Right ventricle myocardium superior (tissue), 1 donor: ENCODE measurements at places on chromosomes 2 and 18.

GRCh38 chr18:9915291-9916076, 1.7 kb downstream of the VAPA start:
- DNase-seq = no peak

- DNase-seq = no peak
Observed at GRCh38 chr2:54803783-54804751, 80.6 kb downstream of the EML6 start.

GRCh38 chr2:88540346-88540745, 86.9 kb downstream of the EIF2AK3 start:
- DNase-seq = no peak

DNA sequence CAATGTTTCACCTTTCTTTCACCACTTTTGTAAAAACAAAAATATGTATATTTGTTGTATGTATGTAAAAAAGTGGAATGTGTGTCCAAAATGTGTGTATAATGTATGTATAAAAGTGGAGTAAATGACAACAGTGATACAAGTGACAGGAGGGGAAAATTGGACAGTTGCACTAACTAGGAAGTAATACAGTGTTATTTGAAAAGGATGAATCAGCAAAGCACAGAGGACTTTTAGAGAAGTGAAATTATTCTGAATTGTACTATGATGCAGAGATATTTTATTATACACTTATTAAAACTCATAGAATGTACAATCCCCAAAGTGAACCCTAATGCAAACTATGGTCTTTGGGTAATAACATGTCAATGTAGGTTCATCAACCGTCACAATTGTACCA, 331.3 kb upstream of the CNTNAP5 start:
- no peak for DNase-seq

GRCh38 chr18:805755-806110, 6.3 kb downstream of the YES1 start:
- DNase-seq = no peak

GRCh38 chr2:228581731-228582130, 400.2 kb upstream of the SPHKAP start:
- no peak for DNase-seq

GRCh38 chr2:233079953-233080835, 20.1 kb downstream of the INPP5D start:
- no peak for DNase-seq

DNA sequence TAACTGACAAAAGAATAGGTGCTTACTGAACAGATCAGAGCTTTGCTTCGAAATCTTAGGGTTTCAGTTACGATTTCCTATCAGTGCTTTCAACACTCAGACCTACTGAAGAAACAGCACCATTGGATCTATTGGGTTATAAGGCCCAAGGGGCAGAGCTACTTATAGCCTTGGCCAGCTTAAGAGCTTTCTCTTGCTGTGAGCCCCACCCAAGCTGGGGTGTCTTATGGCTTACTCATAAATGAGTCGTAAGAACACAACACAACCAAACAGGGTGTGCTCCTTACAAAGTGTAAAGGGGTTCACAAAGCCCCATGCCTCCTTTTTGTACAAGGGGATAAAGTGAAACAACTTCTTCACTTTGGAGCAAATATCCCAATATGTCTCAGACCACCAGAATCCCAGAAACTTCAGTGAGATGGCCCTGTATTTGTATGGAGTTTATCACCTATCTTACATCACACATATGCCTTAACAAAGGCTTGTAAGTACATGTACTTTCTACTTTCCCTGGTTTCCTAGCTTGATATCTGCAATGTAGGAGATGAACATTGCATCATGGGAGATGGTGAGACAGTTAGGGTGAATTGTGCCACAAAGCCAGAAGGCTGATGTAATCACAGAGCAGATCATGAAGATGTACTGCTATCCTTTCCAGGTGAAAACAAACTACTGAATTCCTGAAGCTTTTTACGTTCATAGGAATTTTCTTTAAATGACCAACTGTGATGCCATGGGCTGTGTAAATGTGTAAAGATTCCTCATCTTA, 115.5 kb upstream of the GLI2 start:
- no peak for DNase-seq

DNA sequence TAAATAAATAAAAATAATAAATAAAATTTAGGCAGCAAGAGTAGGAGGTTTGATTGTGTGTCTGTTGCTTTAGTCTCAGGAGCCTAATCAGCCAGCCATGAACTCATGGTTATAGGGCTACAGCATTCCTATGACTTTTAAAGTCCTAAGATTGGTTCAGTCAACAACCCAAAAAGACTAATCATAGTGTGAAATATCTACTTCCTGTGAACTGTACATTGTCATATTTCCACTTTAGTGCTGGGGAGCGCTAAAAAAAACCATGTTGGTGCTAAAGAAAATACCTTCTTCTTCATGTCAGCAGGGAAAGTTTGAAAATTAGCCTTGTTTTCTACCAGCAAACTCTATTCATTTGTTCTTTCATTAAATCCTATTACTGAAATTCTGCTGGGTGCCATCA, 521.6 kb downstream of the RNF144A start:
- DNase-seq = no peak

- DNase-seq = no peak
Observed at GRCh38 chr2:226892729-226893128, 56.9 kb downstream of the RHBDD1 start.

GRCh38 chr2:233094614-233095013, 34.5 kb downstream of the INPP5D start:
- DNase-seq = no peak

GRCh38 chr2:65722028-65722778, 289.8 kb upstream of the SPRED2 start:
- DNase-seq = peak; percentile 53

DNA sequence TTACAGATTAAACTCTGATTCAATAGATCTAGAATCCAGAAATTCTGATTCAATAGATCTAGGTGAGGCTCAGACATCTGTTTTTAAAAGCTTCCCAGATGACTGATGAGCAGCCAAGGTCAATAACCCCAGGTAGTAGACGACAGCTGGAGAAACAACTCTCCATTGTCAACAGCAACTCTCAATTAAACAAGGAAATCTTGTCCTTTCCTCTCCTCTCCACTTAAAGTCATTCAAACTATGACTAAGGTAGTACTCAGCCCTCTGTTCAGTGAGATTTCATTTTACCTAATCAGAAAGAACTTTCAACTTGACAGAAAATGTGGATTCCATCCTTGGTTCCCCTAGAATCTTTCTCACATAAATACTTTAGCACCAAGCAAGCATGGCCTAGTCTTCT, 94.6 kb upstream of the SCG2 start:
- no peak for DNase-seq

DNA sequence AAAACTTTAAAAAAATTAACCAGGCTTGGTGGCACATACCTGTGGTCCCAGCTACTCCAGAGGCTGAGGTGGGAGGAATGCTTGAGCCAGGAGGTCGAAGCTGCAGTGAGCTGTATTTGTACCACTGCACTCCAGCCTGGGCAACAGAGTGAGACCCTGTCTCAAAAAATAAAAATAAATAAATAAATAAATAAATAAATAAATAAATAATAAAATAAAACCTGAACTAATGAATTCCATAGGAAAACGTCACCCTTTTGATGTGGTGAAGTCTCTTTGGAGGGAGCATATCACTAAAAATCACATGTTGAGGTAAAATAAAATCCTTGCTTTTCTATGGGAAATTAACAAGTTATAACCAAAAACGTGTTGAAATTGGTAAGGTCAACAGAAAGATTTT, 29.6 kb upstream of the ITGAV start:
- no peak for DNase-seq

DNA sequence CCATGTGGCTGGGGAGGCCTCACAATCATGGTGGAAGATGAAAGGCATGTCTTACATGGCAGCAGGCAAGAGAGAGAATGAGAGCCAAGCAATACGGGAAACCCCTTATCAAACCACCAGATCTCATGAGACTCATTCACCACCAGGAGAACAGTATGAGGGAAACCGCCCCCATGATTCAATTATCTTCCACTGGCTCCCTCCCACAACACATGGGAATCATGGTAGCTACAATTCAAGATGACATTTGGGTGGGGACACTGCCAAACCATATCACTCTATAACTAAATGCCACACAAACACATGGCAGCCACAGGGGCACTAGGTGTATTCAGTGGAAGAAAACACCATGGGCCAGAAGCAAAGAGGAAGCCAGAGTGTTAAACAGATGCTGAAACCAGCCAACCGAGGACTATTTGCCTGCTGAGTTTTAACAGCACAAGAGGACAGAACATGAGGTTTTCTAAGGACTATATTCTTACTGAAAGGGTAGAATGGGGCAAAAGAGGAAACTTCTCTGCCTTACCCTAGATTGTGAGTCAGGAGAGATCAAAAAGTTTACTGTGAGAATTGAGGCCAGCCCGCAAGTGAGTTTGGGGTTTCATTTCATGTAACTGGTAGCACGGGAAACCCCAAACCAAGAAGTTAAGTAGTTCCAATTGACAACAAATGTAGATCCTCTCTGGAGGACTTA, 49.2 kb downstream of the SIGLEC15 start:
- DNase-seq = no peak

GRCh38 chr18:13555192-13555591, 171.2 kb downstream of the FAM210A start:
- DNase-seq = no peak

DNA sequence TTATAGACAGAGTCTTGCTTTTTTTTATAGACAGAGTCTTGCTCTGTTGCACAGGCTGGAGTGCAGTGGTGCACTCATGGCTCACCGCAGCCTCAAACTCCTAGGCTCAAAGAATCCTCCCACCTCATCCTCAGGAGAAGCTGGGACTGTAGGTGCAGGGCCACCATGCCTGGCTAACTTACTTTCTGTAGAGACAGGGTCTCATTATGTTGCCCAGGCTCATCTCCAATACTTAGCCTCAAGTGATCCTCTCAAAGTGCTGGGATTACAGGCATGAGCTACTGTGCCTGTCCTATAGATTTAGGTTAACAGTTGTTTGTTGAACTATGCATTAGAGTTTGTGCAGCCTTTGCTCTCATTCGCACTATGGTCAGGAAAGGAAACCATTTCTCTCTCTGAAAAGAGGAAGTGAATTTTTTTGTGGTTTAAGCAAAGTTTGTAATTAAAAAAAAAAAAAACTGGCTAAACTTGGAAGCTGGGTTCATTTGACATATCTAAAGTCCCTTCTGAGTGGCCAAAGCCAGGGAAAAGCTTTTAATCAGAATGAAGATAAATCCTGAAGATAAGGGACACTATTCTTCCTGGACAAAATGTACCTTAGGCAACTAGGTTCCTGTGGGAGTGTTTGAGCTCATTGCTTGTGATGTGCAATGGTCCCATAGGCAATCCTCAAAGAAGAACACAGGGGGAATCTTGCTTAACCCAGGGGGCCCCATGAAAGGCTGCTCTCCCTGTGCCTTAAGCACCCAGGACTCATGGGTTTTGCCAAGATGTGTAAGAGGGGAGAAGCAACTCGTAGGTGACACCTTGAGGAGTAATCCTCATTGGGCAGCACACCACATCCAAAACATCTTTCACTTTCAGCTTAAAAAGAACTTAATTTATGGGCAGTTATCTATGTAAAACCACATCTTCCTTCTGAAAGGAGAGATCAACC, 201.7 kb downstream of the MREG start:
- no peak for DNase-seq

GRCh38 chr2:72004201-72004915, 143.3 kb downstream of the CYP26B1 start:
- DNase-seq = no peak

GRCh38 chr2:130264046-130264445, 65.8 kb upstream of the TUBA3E start:
- no peak for DNase-seq

GRCh38 chr2:154776825-154777224, 78.3 kb downstream of the KCNJ3 start:
- no peak for DNase-seq

GRCh38 chr2:33130544-33130943, 183.8 kb downstream of the LTBP1 start:
- no peak for DNase-seq

DNA sequence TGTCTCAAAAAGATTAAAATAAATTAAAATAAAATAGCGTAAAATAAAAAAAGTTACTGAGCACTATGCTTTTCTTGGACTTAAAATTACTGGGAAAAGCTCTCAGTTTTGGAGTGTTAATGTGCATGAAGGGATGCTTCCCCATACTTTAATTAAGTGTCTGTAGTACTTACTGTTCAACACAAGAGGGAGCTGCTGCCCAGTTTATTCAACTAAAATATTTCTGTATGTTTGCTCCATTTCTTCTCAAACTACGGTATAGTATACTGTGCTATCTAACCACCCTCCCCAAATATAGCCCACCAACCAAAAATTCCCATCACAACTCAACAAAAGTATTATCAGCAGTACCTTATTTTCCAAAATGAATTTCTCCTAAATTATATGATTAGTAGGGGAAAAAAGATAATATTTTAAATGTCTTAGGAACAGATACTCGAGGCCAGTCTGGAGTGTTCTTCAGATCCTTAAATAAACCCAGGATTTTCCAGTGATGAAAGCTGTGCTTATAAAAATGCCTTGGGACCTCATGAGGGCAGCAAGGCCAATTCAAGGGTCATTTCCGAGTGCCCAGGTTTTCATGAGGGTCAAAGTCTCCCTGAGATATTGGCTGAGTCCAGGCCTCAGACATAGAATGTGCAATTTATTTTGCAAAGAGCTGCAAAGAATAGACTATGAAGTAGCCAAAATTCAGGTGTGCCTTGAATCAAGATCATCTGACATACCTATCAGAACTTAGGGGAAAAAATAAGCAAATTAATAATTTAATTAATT, 64.1 kb downstream of the CHRNA1 start:
- no peak for DNase-seq

GRCh38 chr2:145065342-145065741, 545.4 kb upstream of the ZEB2 start:
- DNase-seq = no peak

- DNase-seq = no peak
Observed at GRCh38 chr2:41400088-41400665, 647.6 kb upstream of the PKDCC start.

- no peak for DNase-seq
Observed at GRCh38 chr2:219392754-219393153, 5.0 kb upstream of the DNPEP start.

- peak; percentile 72 for DNase-seq
Observed at GRCh38 chr2:119756837-119757236, 2.9 kb upstream of the PTPN4 start.

DNA sequence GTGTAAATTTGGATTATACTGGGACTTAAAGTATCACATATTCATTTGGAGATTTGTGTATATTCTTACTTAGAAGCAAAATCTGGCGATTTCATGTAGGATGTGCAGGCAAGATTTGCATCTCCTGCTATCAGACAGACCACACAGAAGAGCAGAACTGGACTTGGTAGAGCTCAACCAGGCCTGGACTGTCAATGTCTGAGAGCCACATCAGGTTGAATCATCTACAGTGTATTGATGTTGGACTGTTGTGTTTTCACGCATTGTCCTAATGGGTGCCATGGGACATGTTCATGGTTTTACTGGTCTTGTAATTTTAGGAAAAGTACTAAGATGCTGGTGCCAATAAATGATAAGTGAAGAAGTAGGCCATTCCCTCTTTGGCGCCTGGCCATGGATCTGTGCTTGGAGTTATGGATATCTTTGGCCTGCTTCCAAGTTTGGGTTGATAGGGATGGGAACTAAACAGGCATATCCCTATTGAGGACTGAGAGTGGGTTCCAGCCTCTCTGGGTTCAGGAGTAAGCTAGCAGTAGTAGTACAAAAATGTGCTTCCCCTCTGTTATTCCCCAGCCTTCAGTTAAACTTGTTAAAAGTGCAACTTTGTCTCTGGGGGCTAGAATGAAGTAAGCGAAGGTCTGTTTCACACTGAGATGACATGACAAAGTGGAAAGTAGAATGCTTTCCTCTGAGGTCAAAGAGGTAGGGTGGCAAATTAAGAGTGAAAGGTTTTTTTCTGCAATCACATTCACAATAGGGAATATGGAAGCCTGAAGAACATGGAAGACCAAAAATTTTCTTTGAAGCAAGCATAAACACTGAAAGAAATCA, 49.2 kb upstream of the NEMP2 start:
- peak; percentile 74 for DNase-seq
